OCI-M1 (cell line): ENCODE measurements at places on chromosomes 5 and 9.

DNA sequence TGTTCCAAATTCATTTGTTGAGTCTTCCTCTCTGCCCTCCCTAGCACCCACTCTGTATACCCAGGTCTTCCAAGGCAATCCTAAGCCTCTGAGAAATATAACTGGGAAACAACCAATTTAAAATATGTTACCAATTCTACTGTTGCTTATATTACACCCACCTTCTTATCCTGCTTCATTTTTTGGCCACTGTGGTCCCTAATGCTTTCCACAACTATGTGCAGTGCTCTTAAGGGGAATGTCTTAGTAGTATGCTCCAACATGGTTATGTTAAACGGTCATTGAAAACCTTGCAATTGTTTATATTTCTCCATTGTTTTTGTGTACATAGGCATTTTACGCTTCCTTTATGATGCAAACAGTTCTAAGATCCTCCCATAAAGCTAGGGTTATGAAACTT, 273.1 kb upstream of the HAPLN1 start:
- no peak for DNase-seq

DNA sequence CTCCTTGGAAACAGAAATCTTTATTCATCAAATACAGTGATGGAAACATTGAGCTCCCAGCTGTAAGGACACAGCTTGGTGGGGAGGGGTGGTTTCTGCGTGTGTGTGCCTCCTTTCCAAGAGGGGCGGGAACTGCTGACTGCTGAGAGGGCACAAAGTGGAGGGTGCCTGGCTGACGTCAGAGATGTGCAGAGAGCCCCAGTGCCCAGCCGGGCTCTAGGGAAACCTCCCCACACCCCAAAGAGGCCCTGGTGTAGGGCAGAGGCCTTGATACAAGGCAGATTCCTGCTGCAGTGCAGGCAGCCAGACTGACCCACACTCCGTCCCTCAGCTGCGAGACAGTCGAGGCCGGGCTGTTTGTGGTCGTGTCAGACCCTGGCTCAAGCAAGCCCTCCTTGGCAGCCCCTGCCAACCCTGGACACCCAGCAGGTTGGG, 191.0 kb downstream of the CACNA1B start:
- no peak for DNase-seq

DNA sequence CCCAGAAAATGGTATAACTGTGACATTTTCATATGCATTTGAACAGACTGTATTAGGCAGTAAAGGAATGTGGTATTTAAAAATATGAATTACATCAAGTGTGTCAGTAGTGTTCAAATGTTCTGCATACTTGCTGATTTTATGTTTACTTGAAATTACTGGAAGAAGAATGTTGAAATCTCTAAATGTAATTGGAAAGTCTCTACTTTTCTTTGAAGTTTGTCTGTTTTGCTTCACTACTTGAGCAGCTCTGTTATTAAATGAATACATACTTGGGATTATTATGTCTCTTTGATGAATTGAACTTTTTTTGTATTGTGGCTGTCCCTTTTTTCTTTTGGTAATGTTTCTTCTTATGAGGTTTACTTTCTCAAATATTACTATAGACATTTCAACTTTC, 205.6 kb downstream of the TAF11L14 start:
- no peak for DNase-seq

- peak; percentile 10 for DNase-seq
Observed at GRCh38 chr9:99008203-99008602, 64.5 kb downstream of the COL15A1 start.

DNA sequence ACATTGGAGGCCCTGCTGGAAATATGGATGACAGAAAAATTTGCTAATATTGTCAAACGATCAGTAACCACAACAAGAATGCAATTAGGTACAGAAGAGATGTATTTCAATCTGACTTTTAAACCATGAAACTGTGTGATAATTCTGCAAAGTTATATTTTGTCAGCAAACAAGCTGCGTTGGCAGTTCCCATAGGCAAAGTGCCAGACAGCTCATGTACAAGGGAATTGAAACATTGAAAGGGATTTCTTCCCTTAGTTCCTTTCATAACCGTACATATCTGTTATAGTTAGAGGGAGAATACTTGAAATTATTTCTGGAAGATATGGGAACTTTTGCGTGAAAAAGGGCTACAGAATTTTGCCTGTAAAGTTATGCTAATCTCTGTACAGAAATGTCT, 419.4 kb upstream of the PTGER4 start:
- DNase-seq, result no peak

DNA sequence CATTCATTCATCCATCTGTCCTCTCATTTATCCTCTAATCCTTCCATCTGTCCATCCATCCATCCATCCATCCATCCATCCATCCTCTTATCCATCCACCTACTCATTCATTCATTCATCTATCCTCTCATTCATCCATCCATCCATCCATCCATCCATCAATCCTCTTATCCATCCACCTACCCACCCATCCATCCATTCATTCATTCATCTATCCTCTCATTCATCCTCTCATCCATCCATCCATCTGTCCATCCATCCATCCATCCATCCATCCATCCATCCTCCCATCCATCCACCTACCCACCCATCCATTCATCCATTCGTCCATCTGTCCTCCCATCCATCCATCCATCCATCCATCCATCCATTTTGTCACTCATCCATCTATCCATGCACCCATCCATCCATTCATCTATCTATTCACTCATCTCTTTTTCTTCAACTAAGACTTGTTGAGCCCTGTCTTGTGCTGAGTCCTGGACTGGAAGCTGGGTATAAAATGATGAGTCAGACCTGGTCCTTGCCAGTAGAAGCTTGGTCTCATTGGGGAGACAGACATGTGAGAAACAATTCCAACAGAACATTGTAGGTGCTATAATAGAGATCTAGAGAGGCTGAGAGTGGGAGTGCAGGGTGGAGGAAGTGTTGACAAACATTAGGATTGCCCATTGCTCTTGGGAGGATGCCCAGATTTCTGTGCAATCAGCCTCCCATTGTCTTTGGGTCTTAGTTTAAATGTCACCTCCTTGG, 55.0 kb upstream of the IER5L start:
- no peak for DNase-seq

DNA sequence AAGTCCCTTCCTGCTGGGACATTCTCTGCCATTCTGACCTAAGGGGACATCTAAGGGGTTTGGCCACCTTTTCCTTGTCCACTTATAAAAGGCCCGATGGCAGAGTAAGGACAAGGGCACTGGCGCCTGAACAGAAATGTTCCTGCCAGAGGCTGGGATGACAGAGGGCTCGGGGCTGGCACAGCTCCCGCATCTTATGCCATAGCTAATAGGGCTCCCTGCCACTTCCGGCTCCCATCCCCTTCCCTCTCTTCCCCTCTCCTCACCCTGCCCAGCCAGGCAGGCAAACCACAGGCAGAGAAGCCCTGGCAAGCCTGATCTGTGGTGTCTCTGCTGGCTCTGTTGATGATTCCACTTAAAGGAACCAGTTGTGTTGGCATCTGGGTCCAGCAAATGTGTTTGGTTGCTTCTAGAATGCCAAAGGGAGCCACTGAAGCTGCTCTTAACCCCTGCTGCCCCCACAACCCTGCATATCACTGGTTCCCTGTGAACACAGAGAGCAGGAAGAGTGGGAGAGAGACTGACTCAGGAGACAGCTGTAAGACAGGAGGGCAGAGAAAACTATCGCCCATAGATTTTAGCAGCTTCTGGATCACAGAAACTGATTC, 18.4 kb upstream of the ADRA1B start:
- no peak for DNase-seq

GRCh38 chr9:133066181-133066983, 4.6 kb downstream of the CEL start:
- no peak for DNase-seq

DNA sequence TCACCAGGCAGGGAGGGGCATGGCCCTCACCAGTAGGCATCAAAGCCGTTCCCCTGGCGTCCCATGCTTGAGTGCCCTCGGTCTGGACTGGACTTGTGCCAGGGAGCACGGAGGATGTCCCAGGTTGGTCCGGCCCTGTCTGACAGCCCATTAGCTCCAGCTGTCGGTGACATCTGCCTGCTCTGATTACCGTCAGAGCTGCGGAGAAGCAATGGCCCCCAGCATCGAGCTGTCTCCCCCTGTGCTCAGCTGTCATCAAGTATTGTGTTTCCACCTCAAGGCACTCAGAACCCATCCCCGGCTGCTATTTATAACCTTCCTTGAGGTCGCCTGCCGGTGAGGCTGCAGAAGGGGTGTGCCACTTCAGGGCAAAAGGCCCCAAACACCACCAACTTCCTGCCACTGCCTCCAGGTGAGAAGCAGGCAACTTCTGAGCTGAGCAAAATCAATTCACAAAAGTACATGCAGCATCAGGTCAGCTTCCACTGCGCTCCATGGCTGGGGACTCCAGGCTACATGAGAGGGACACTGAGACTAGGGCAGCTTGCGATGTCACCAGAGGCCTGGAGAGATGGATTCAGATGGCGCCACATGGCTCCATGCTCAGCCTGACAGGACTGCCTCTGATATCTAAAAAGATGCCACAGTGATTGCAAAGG, 142.7 kb downstream of the C5orf15 start:
- DNase-seq, result no peak
